ENCODE measurements at places on chromosomes 3 and 15.

GRCh38 chr3:12750223-12750622 lies 8.8 kb downstream of the TMEM40 start:
- peak; percentile 88 for DNase-seq

- no peak for DNase-seq
Observed at GRCh38 chr3:128686465-128686864, 35.8 kb upstream of the RPN1 start.

- peak; percentile 82 for DNase-seq
Observed at GRCh38 chr3:98986073-98986472, 84.6 kb upstream of the DCBLD2 start.

GRCh38 chr3:158847452-158847821 lies 45.6 kb downstream of the MFSD1 start:
- peak; percentile 23 for DNase-seq

- no peak for DNase-seq
Observed at GRCh38 chr15:38323895-38324294, 71.3 kb downstream of the SPRED1 start.

DNA sequence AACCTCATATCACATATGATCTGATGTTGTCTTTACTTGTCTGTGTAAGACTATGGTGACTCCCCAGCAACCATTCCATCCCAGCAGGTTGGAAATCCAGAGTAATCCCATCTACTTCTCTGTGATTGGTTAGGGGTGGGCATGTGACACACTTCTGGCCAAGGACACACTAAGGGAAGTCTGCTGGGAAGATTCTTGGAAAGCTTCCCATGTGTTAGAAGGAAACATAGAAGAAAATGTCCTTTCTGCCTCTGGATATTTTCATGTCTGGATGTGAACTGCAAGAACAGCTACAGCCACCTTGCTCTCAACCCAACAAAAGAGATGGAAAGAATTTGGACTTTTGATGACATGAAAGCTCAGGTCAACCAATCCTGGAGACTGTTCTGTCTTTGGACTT lies 2.6 kb upstream of the UBE2Q2 start:
- peak; percentile 75 for DNase-seq

DNA sequence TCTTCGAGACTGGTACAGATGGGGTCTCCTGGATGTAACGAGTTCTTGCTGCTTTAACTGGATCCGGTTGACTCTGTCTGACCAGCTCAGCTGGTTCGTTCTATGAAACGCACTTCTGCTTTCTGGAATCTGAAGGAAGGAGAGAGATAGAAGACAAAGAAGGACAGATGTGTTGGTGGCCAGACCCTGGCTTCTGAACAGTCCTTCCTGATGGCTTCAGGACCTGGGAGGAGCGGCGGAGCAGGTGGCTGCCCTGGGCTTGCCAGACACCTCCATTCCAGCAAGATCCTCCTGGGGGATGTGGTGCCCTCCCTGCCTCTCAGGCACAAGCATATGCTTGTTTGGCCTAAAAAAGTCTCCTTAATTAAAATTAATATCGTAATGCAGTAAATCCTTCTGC lies 99.9 kb downstream of the APBA2 start:
- DNase-seq, result no peak

- DNase-seq, result no peak
Observed at GRCh38 chr15:55535436-55535835, 27.4 kb upstream of the DNAAF4 start.

GRCh38 chr3:149077628-149078027 lies 8.7 kb downstream of the HLTF start:
- peak; percentile 37 for DNase-seq

DNA sequence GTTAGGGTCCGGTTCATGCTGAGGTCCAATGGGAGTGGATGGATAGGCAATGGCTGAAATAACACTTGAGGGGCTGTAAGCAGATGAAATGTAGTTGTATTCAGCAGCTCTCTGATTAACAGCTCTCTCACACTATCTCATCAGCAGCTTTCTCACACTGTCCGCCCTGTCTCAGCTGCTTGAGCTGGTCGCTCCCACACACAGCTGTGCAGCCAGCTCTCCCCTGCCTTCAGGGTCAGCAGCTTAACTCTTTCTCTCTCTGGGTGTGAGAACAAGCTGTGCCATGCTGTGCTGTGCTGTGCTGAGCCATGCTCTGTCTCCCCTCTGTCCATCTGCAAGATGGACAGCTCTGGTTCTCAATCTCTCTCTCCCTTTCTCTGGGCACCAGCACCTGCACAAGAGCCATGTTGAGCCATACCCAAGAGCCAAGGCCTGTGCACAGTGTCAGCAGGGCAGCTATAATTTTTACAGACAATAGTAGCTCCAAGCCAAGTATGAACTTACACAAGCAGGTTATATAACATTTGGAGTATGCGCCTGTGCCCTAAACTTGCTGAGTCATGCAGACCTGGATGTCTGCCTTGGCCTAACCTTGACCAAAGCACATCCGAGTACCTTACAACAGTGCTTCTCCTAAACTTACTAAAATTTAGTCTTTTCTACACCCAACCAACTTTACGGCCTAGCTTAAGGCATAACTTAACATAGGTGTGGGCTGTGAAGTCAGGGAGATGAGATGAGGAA lies 291.3 kb upstream of the TRIM42 start:
- DNase-seq, result no peak

DNA sequence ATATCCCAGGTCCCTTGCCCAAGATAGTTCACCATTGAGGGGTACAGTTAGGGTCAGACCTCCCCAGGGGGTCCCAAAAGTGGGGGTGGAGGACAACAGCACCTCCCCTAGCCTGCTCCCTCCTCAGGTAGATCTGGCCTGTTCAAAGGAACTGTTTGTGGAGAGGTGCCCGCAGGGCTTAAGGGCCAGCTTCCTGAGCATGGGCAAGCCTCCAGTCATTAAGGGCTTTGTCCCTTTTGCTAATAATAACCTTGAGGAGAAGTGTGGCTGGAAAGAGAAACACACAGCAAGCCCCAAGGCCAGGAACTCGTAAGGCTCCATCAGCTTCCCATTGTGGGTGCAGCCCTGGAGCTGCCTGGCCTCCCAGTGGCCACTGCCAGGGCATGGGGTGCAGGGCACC lies 47.4 kb downstream of the ISG20 start:
- no peak for DNase-seq

DNA sequence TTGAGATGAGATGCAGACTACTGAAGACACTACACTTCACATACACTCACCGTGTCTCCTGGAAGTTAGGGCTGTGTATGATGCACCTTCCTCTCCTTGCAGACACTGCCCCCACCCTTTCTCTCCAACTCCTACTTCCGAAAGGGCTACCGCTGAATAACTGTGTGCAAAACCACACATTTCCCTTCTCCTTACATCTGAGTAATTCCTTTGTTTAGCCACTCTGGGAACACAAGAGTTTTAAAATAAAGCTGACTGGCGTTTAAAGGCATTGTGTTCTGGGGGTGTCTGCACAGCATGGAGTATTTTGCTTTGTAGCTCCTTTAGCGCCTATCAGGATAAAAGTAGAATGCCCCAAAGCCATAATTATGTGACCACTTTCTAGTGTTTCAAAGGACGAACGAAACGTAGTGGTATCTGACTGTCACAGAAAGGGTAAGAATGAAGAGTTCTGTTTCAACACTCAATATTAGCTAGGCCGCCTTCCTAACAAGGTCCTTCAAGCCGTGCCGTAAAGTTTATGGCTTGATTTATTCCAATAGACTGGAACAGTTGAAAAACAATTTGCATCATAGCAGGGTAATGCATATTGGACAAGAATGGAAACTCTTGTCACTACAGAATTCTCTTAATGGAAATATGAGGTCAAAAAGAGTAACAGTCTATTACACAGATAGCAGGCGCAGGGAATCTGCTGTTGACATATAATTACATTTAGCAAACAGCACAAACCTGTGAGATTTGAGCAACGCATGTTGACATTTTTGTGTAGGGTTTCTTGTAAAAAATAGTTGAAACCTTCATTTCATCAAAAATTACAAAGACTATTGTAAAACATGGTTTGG lies 619.9 kb downstream of the FOXP1 start:
- no peak for DNase-seq

DNA sequence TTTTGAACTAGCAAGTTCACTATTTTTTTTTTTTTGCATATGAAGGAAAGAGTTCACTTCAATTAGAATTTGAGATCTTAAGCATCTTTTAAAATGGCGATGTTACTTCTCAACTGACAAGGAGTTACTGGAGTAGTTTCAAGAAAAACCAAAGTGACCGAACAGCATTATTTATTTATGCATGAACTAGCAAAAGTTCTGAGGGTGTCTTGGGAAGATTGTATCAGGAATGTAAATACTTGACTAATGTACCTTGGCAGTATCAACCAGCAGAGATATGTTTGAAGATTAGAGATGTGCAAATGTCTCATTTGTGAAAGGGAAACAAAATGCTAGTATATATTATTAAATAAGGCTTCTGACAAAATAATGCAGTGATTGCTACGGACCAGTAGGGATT lies 203.9 kb downstream of the KBTBD8 start:
- no peak for DNase-seq

DNA sequence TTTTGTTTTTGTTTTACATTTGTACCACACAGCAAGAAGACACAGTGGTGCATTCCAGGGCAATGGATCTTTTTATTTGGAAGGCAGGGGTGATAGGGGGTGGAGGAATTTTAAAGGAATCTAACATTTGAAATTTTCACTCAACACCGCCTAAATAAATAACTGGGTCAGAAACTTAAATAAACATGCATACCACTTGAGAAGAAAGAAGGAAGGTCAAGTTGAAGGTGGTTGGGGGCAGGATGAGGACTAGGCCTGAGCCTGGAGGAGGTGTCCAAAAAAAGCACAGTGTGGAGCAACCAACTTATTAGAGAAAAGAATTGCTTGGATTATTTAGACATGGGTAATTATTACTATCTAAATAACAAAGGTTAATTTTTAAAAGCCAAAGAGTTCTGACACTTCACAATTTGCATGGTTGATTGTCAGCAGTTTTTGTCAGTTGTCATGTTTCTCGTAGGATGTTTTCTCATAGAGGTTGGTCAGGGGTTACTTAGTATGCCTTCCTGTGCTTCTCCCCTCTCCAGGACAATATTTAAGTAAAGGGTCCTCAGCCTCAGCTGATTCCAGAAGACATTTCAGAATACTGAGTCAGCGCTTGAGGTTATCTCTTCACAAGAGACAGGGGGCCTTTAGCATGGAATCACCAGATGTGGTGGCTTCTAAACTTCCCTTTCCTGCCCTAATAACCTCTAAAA lies 173.7 kb upstream of the SLC2A2 start:
- peak; percentile 55 for DNase-seq

GRCh38 chr3:47441796-47442551 lies 33.8 kb downstream of the SCAP start:
- no peak for DNase-seq

- no peak for DNase-seq
Observed at GRCh38 chr3:109963831-109964230, 626.5 kb upstream of the DPPA4 start.

DNA sequence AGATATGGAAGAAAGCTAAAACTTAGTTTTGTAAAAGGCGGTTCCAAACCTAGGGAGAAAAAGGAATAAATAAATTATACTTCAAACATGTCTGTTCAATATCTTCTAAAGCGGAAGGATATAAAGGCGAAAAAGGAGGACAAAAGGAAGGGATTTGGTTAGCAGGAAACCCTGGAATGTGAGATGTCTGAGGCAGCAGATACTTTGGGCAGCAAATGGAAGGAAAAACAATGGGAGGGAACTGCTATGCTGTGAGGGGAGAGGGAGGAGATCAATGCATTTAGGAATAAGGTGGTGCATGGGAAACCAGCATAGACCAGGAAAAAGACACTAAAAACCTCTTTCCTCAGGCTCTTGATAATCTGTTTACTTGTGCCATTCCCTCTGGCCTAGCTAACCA lies 120.8 kb downstream of the DNAH12 start:
- no peak for DNase-seq

DNA sequence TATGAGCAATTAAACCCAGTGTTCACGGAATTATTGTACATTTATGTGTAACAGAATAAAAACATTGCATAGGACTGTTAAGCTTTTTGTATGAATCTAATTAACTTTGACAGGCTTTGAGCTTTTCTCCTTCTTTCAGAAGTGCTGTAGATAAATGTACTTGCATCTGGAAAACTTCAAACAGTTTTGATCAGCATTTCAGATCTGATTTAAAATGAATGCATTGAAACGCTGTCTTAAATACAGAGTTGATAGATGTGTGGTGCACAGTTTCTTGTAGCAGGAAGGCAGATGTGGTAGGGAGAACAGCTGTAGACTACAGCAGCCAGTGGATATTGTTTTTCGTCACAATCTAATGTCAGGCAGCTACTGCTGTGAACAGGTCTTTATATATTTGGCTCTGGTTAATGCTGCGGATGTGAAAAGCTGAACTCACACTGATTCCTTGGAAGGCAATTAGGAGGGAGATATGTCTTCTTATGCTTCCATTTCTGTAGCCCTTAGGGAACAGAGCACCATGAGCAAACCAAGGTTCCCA lies 193.8 kb upstream of the GOLIM4 start:
- no peak for DNase-seq

DNA sequence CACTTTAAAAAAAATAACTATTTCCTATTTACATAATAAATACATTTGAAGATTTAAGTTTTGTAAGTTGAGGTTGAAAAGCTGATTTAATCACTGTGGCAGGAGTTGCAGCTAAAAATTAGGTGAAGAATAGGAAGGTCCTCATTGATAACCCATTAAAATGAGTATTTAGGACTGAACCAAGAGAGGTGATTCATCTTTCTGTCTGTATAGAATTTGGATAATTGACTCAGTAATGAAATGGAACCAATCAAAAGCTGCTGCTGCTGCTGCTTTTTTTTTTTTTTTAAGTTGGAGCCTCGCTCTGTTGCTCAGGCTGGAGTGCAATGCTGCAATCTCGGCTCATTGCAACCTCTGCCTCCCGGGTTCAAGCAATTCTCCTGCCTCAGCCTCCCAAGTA lies 190.5 kb downstream of the KLHL25 start:
- DNase-seq, result no peak

DNA sequence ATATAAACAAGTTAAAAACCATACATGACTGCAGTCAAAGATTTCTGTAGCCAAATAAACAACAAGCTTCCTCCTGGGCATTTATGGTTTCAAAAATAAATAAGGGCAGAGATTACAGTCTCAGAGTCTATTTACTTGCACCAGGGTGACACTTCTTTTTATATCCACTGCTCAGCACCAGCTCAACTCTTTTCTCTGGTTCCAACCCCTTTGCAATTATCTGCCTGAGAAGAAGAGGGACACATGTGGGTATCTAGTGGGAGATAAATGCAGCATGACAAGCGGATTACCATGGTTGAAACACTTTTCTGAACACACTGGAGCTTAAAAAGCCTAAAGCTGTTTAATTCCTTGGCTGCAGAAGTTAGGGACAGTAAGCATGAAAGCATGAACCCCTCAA lies 311.5 kb downstream of the CNTN3 start:
- no peak for DNase-seq

DNA sequence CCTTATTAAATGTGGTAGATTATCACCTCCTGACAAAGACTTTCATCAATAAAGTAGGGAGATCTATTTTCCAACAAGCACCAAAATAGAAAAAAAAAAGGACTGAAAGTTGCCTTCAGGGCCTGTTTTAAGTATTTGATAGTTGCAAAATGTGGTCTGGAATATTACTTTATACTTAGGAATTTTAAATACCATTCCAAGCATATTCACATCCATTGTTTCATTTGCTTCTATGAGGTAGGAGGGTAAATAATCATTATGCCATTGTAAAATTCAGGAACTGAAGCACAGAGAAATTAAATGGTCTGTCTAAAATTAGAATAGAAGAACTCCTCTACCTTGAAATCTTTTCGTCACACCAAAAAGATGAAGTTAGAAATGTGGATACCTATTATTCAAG lies 110.0 kb downstream of the TMCC1 start:
- DNase-seq, result peak; percentile 34

GRCh38 chr3:126258670-126259069 lies 78.3 kb upstream of the ALDH1L1 start:
- DNase-seq, result no peak

All from fibroblast of skin of right biceps (primary cell).